ENCODE measurements at places on chromosomes 7 and 10. TPM values are rescaled to one million over a fixed set of nuclear protein-coding genes. Genes with fewer than 3 reads are reported as not detected.

DNA sequence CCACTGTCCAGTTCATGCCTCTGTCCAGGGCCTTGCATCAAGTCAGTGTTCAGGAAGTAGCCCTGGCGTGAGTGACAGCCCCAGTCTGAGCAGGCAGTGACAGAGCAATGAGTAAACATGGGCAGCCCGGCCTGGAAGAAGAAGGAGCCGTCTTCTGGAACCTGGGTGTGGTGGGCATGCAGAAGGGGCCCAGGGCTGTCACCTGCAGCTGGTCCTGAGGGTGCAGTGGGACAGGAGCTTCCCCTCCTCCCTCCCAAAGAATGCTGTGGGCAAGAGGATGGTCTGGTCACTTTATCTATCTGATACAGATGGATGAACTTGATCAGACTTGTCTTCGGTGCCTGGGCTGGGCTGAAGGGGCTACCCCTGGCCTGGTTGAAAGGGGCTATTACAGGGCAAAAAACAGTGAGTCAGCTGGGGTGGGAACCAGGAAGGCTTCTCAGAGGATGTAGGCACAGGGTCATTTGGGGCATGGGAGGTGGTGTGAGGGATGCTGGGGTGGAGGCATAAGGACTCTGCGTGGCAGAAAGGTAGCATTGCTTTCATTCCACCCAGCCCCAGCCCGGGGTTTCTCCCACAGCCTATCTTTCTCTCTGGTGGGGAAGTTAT, 42.7 kb upstream of the PPIF start:
- DNase-seq: no peak

- no peak for DNase-seq
These were observed 50.7 kb upstream of the ITGB8 start for GRCh38 chr7:20279979-20280378.

- no peak for DNase-seq
These were observed 363.1 kb downstream of the GATA3 start for GRCh38 chr10:8417631-8418030.

DNA sequence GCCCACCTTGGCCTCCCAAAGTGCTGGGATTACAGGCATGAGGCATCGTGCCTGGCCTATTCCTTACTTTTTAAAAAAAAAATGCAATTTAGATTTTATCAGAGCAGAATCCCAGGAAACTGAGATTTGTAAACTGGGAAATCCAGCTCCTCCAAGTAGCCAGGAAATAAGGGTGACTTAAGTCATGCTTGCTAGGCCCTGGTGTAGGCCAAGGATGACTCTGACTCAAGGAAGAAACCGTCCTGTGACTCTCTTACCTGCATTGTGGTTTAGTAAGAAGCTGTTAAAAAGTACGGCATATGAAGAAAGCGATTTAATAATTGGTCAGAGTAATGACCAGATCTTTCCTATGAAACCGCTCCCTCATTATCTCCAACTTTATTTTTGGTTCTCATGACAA, 10.2 kb downstream of the PFKP start:
- no peak for DNase-seq

- no peak for DNase-seq
These were observed 944 bp downstream of the PCOLCE start for GRCh38 chr7:100602889-100603725.

Gene OR2A12
- total RNA-seq: not detected

- no peak for DNase-seq
These were observed 102.4 kb downstream of the GATA3 start for GRCh38 chr10:8156918-8157317.

GRCh38 chr10:17747883-17748550, 4.0 kb upstream of the TMEM236 start:
- DNase-seq: no peak

Gene KCNIP2
- 4.3 TPM for total RNA-seq

GRCh38 chr10:109427411-109427810, 495.9 kb downstream of the XPNPEP1 start:
- DNase-seq: no peak

DNA sequence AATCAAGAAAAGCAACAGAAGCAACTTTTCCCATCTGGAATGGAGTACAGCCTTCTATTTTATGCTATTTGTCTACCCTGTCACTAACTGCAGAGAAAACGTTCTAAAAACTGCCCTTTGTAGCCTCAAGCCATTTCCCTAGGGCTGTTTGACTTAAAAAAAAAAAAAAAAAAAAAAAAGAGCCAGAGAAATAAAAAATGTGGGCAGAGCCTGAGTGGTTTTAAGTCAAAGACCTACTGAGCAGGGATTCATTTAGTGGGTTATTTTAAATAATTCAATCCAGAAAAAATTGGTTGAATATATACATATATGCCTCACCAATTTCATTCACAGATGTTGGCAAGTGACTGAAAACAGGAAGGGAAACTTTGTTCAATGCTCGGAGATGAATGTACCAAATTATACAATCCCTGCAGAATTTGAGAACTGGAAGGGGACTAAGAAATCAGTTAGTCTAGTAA, 75.2 kb downstream of the PPP1R3C start:
- no peak for DNase-seq

- DNase-seq: no peak
These were observed 96.3 kb downstream of the ATXN7L1 start for GRCh38 chr7:105779856-105780780.

DNA sequence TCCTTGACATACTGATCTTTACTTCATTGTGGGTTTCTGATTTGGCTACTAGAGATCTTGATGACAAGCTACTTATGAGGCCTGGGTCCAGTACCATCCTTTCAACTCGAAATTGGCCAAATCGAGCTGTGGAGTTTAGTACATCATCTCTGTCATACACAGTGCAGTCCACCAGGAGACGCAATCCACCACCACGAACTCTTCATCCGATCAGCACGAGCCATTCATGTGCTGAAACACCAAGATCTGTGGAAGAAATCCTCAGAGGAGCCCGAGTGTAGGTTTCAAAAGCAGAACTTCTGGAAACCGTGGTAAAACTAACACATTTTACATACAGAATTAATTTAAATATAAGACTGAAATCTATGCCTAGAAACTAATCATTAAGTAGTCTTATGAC, 14.2 kb downstream of the DNAJC9 start:
- no peak for DNase-seq

DNA sequence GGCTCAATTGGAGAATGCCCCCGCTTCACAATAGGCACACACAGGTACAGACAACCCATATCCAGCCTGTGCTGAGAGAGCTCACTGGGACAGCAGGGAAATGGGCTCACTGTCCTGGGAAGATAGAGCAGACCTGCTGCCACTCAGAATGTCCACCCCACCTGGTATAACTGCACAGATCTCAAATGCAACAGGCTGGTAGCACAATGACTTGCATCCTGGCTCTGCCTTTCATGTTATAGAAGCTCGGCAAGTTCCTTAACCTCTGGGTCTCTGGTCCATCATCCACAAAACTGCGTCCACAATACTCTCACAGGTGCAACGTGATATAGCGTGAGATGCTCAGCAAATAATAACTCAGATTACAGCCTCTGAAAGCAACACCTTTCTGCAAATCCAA, 295.4 kb downstream of the GRID1 start:
- DNase-seq: no peak

DNA sequence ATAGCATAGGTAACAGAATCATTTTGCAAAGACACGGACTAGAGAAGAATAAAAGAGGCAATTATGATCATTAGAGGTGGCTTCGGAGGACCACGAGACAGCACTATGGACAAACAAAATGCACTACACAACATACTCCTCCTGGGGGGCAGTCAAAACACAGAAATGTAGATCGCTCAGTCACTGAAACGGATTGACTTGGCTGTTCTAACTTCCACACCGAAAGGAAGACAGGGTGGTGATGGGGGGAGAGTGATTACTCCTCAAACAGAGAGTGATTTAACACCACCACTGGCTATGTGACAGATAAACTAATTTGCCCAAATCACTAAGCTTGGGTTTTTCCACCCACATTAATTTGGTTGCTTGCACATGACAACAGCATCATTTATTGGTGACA, 14.1 kb upstream of the PPA1 start:
- DNase-seq: no peak

Gene FRG2B
- not detected for total RNA-seq

- DNase-seq: no peak
These were observed 93.2 kb downstream of the LANCL2 start for GRCh38 chr7:55458351-55458750.

Gene FAM13C
- not detected for total RNA-seq

Gene HKDC1
- 1.1 TPM for total RNA-seq

- DNase-seq: no peak
These were observed 7.6 kb upstream of the ZNF503 start for GRCh38 chr10:75408911-75409885.

GRCh38 chr10:110221721-110222261, 14.4 kb downstream of the MXI1 start:
- DNase-seq: no peak

Gene BLNK
- total RNA-seq: 0.10 TPM

DNA sequence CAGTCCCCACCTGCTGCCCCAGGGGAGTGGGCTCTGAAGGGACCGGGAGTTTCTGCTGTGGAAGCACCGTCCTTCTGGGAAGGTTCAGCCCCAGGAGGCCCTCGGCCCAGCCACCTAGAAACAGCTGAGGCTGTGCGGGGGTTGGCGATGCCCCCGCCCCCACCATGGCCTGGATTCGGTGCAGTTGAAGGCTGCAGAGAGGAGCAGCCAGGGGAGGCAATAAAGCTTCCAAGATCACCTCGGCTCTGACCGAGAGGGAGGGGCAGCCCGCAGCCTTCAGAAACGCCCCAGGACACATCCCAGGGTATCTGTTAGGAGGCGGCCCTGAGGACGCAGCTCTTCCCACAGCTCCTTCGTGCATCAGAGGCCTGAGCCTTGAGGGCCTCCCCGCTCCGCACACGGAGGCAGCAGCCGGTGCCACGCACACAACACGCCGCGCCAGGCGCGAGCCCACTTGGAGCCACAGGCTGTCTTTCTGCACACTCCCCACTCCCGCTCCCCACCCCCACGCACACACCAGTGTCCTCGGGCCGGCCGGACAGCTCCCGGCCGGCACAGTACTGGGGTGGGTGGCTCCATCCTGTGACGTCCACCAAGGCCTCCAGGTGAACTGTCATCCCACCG, 1.6 kb downstream of the KNDC1 start:
- DNase-seq: no peak

GRCh38 chr10:18185621-18186020, 45.4 kb downstream of the CACNB2 start:
- no peak for DNase-seq

- DNase-seq: no peak
These were observed 5.2 kb downstream of the ADCY1 start for GRCh38 chr7:45579391-45579801.

DNA sequence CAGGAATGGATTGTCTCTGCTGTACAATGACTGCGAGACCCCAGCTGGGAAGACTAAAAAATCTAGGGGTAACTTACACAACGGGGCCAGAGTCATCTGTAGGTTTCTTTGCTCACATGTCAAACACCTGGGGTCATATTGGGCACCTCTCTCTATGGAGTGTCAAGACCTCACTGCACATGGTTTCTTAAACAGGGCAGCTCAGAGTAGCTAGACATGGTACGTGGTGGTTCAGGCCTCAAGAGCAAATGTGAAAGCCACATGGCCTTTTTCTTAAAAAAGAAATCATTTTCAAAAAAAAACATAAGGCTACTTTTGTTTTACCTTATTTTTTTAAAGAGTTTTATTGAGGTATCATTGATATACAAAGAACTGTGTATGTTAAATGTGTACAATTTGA, 162.2 kb upstream of the ITGB1 start:
- no peak for DNase-seq

GRCh38 chr7:106655703-106656498, 5.1 kb downstream of the CCDC71L start:
- DNase-seq: no peak

DNA sequence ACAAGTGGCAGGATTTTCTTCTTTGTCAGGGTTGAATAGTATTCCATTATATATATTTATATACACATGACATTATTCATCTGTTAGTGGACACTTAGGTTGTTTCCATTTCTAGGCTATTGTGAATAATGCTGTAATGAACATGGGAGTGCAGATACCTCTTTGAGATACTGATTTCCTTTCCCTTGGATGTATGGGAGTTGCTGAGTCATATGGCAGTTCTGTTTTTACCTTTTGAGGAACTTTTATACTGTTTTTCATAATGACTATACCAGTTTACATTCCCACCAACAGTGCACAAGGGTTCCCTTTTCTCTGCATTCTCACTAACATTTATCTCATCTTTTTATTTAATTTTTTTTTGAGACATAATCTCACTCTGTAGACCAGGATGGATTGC, 1.8 kb upstream of the CLCN1 start:
- no peak for DNase-seq

DNA sequence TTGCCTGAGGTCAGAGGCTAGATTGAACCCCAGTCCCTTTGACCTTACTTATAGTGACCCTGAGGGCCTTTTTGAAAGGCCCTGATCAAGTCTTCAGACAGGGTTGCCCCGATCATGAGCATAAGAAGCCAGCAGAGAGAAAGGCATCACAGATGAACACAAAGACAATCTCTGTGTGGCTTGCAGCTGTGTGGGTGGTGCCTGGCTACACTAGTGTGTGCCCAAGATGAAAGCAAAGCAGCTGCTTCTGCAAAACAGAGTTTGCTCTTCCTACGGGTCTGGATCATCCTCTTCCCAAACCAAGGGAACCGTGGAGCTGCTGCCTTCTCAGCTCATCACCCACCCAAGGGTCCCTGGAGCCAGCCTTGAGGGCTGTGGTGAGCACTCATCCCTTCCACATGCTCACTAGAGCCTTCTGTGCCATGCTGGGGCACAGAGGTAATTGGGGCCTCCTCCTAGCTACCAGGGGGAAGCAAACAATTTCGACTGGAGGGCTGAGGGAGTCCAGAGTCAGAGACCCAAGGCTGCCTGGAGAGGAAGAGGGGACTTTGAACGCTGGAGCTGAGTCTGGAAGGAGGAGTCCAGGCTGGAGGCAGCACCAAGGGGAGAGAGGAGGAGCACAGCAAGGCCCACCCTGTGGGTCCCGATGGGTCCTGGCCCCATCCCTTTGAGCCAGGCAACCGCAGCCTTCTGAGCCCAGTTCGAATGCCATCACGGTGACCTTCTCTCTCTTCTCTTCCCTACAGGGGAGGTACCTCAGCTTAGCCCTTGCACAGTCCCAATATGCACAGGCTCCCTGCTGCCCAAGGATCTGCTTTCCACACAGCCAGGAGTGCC, 42.3 kb downstream of the ANTXRL start:
- no peak for DNase-seq

Gene GIMAP6
- 0.23 TPM for total RNA-seq

DNA sequence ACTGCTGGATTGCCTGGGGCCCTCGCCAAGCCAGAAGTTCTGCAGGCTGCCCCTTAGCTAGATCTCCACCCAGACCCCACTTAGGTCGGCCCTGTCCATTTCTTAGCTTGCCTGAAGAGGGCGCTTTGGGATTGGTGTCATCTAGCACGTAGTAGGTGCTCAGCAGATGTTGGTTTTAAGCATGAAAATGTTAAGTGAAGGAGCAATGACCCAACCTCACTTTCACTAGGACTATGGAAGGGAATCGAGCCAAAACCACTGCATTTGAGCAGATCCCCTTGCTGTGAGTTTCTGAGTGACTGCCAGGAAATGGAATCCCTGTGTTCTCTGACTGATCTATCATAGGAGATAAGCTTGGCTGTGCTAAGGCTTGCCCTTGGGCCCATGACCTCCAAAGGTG, 131.7 kb upstream of the EEPD1 start:
- DNase-seq: no peak

Measured in Panc1 (cell line).